T-cell (primary cell): ENCODE measurements at places on chromosomes 3 and 15. TPM values are rescaled to one million over a fixed set of nuclear protein-coding genes. Genes with fewer than 3 reads are reported as not detected.

Gene ERICH6
- not detected for total RNA-seq

Gene UBL7
- total RNA-seq, result 57.2 TPM

Gene ATP10A
- 65.5 TPM for total RNA-seq

Gene PTH1R
- not detected for total RNA-seq

Gene ARGFX
- not detected for total RNA-seq

Gene RAB5A
- 41.3 TPM for total RNA-seq

Gene CLDN18
- 0.18 TPM for total RNA-seq

Gene COX5A
- total RNA-seq, result 79.3 TPM

Gene EXD1
- not detected for total RNA-seq

Gene ANO10
- total RNA-seq, result 9.4 TPM

Gene KPNA1
- total RNA-seq, result 65.0 TPM

Gene ZIC1
- not detected for total RNA-seq

Gene TMEM207
- not detected for total RNA-seq

Gene PDCD6IP
- 188 TPM for total RNA-seq

Gene CYP8B1
- not detected for total RNA-seq

Gene ADAMTS17
- total RNA-seq, result 17.8 TPM
